ENCODE measurements at places on chromosomes 5 and 9.

GRCh38 chr5:32504329-32504988 is 59.9 kb upstream of the ZFR start:
- no peak for DNase-seq

GRCh38 chr9:85443190-85443598 is 298.6 kb downstream of the AGTPBP1 start:
- DNase-seq: no peak

DNA sequence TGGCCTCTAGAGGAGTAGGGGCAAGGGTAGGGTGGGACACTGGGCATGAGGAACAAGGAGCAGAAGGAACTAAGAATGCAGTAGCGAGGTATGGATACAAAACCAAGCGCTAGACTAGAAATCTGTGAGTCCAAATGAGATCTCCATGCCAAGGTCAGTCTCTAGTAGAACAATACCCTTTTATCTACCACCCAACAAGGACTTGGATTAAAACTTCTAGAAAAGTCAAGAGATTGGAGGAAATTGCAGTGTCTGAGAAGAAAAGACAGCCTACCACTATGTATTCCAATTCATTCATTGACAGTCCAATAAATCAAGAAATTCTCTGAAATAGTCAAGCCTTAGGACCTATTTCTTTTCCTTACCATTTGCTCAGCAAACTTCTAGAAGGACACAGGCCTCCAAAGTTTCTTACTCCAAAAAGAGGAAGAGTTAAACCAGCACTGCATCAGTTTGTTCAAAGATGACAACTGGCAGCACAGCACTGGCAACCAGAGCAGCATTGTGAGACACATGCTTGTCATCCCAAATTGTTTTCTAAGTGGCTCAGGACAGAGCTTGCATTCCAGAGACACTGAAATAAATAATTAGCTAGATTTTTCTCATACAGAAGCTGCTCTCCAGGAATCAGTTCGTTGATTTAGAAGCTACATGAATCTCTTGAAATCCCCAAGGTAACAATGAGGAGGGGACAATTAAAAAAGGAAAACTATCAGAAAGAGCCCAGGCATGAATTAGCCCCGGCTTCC is 22.6 kb downstream of the ABCA1 start:
- no peak for DNase-seq

DNA sequence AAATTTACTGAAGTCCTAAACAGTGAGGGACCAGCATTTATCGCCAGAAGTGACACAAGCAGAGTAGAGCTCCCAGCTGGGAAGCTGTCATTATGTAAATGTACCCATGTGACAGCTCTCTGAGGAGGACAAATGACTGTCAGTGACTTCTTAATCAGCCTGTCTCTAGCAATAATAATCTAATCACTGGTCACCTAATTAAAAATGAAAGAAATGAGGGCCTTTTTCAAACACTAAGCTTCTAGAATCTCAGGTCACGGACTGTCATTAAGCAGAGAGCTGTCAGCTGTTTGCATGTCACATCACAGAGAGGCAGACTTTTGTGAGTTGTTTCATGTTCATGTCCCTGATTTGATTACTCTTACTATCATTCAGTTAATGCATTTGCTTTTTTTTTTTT is 77.9 kb upstream of the FBXL17 start:
- no peak for DNase-seq

- DNase-seq: no peak
These were observed 1.8 kb downstream of the SMC5 start for GRCh38 chr9:70260606-70261005.

- no peak for DNase-seq
These were observed 40.2 kb upstream of the TRIM32 start for GRCh38 chr9:116646661-116647514.

DNA sequence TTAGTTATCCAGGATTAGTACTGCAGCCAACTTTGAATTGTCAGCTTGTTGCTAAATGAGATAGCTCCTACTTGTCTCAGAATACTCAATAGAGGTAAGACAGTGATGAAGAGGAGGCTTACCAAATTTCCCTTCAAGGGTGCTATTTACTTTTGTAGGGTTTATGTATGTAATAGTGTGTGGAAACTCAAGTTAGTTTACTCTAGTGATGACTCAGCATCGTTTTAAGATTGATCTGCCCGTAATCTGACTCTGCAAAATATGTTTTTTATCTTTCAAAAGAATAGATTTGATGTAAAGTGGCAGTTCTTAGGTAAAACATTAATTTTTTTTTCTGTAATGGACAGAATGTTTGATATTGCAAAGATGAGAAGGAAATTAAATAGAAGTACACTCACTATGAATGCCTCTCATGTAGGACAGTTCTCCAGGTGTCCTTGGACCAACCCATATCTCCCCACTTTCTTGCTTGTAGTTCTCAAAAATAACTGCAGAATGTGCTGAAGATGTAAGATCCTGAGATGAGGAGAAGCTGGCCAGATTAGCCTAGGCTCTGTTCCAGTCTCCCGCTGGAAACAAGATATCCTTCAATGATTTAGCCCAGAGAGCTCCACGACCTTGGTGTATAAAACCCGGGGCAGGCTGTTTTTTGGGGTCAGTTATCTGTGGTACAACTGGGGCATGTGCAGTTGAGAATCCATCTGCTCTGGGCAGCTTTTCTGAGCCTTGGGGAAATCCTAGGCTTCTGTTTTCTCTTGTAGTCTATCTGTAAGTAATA is 24.4 kb upstream of the MROH2B start:
- DNase-seq: no peak

- no peak for DNase-seq
These were observed 222.7 kb downstream of the PBX3 start for GRCh38 chr9:125969868-125970267.

- DNase-seq: no peak
These were observed 674 bp downstream of the LHFPL2 start for GRCh38 chr5:78647838-78648358.

- DNase-seq: no peak
These were observed 211.6 kb upstream of the MPDZ start for GRCh38 chr9:13491138-13491492.

- DNase-seq: no peak
These were observed 477.7 kb downstream of the TAF11L14 start for GRCh38 chr5:18111906-18112465.

DNA sequence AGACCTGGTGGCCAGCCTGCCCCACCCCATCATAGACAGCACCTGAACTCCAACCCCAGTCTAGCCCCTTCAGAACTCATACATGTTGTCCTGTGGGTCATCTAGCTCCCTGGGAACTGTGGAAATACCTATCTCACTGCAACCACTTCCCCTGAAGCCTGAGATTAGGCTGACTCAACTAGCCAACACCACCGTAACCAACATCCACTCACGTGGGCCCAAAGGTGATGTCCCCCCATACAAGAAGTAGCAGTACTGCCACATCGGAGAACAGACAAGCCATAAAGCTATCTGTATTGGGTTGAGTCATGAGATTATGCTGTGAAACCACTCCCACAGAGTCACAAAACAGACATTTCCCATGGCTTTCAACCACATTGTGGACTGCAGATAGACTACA is 46.6 kb downstream of the OSMR start:
- no peak for DNase-seq

- no peak for DNase-seq
These were observed 128.9 kb downstream of the CCDC192 start for GRCh38 chr5:127832067-127832466.

DNA sequence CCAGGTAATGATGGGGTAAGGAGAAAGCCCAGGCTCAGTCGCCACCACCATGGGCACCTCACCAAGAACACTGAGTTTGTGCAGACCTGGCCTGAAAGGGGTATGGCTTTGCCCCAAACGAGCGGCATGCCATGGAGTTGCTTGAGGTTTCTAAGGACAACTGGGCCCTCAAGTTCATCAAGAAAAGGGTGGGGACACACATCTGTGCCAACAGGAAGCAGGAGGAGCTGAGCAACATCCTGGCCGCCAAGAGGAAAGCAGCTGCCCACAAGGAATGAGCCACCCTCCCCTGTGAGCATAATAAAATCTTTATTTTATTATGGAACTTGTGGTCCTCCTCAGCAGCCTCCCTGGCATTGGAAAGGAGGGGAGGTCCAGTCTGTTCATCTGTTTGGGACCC is 23.8 kb downstream of the CD14 start:
- no peak for DNase-seq

DNA sequence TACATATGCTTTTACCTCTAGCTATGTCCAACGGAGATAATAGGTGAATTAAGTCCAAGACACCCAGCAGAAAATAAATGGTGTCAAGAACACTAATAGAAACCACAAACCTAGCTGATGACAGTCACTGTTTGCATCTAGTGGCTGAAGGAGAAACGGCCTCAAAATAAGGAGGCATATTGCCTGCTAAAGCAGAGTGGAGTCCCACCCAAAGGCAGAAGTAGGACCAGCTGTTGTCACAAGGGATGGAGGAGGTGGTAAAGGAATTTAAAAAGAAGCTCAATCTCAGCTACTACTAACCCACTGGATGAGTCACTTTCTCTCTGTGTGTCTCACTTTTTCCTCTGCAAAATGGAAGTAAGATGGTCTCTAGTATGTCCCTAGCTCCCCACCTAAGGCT is 224.3 kb downstream of the GRIA1 start:
- no peak for DNase-seq

DNA sequence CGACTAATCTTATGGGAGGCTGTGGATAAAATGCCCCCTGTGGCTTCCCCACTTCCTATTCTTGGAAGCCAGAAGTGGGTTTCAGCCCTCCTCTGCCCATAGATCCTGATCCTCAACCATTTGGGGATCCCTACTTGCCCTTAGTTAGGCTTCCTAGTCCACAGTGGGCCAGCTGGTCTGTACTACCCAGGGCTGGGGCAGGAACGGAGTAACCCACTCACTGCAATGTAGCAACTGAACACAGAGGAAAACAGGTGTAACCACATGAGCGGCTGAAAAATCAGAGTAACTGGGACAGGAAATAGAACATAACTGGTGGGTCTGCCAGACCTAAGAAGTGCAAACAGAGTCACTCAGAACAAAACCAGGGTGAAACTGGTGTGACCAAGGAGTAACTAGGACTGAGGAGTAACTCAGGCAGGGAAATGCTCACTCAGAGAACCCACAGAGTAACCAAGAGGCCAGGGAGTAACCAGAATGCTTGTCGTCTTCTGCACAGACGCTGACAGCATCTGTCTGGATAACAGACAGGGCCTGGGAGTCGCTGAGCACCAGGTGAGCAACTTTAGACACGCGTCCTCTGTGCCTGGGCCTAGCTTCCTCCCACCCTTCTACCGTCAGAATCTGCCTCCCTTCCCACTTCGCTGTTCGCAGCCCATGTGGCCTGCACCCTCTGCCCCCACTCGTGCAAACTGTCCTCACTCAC is 1.0 kb downstream of the AQP3 start:
- DNase-seq: no peak

DNA sequence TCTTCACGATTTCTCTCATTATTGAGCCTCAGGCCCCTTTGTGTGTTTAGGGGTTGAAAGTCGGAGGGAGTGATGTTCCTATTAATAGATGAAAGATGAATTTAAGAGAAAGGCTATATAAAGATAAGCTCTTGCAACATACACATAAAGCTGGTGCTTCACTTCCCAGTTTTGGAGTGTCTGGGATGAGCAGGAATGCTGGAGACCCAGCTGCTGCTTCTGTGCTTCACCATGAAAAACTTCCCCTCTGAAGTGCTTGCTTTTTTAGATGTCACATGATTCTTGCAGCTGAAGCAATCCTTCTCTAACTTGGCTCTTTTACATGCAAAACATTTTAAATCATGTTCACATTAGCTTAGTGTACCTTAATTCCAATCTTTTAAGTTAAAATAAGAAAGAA is 19.7 kb upstream of the SNCAIP start:
- no peak for DNase-seq

GRCh38 chr5:3362606-3362910 is 233.1 kb upstream of the IRX1 start:
- no peak for DNase-seq

GRCh38 chr9:136401173-136401922 is 1.4 kb upstream of the SNAPC4 start:
- no peak for DNase-seq

DNA sequence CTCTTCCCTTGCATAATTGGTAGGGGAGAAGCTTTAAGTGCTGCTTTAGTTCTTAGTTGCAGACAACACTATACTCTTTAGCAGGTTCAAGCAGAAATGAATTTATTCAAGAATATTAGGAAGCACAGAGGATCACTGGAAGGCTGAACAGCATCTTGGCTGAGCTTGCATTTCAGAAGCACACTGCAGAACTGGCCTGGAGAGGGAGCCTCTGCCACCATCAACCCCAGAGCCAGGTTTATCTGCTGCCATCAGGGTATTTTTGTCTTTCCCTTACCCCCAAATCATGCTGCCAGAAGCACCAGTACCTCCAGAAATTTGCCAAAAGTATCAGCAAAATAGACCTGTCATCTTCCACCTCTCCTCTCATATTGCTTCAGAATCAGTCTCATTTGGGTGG is 440.7 kb downstream of the DMAC1 start:
- no peak for DNase-seq

DNA sequence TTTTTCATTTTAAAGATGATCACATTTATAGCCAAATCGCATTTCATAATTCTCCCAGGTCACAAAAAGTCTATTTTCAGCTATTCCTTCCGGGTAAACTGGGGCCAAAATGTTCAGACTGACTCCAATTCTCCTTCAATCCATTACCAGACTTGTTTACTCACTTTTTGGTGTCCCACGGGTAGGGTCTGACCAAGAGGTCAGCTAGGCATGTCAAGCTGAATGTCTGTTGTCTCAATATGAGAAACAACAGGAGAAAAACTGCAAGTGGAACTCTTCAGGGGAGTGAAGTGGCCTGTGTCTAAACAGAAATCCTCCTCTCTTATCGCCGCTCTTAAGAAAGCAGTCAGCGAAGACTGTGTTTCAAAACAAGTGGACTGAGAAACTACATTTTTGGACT is 171.3 kb downstream of the APBA1 start:
- DNase-seq: no peak

All from esophagus squamous epithelium (tissue), 5 donors.